ENCODE measurements at places on chromosomes 12 and 14.

DNA sequence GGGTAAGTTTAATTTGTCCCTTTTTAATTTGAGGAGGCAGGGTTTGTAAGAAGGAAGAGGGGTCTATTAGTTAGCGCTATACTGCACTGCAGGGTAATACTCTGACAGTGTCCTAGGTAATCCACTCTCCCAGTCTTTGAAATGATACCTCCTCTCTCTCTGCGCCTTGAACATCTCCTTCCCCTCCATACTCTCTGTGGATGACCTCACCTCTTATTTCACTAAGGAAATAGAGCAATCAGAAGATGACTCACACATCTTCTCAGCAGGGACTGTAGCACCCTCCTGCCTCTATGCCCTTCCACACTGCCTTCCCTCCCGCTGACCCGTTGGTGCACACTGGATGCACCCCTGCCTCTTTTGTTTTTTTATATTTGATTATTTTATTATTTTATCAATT lies 94.2 kb downstream of the GRIP1 start:
- no peak for DNase-seq

GRCh38 chr14:76781648-76782051 lies 20.4 kb downstream of the VASH1 start:
- DNase-seq = no peak

DNA sequence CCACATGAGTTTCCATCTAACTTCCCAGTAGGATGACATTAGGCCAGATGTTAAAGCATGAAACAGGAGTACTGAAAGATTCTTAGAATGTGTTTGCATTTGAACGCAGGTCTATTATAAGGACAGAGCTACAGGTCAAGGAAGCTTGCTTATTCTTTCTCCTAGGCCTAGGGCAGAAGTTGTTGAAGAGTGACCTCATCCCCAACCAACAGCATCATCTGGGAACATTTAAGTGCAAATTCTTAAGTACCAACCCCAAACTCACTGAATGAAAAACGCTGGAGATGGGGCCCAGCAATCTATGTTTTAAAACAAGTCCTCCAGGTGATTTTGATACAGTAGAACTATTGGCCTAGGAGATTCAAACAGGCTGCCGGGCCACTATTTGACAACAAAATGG lies 52.4 kb downstream of the PAPLN start:
- no peak for DNase-seq

DNA sequence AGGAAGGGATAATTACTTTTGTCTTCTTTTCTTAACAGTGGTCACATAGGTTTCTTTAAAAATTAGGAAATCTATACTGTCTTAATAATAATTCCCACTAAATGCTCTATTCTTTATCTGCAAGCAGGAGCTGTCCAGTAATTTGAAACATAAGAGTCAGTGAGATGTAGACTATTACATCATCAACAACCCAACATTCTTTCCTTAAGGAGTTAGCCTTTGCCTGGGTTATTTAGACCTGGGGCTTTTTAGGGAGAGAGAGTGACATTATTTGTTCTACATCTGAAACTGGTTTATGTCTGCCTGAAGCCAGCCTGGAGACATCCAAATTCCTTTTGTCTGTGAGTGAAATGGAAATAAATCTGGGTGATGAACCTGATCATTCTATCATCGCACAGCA lies 294.4 kb downstream of the TMTC2 start:
- DNase-seq = no peak

DNA sequence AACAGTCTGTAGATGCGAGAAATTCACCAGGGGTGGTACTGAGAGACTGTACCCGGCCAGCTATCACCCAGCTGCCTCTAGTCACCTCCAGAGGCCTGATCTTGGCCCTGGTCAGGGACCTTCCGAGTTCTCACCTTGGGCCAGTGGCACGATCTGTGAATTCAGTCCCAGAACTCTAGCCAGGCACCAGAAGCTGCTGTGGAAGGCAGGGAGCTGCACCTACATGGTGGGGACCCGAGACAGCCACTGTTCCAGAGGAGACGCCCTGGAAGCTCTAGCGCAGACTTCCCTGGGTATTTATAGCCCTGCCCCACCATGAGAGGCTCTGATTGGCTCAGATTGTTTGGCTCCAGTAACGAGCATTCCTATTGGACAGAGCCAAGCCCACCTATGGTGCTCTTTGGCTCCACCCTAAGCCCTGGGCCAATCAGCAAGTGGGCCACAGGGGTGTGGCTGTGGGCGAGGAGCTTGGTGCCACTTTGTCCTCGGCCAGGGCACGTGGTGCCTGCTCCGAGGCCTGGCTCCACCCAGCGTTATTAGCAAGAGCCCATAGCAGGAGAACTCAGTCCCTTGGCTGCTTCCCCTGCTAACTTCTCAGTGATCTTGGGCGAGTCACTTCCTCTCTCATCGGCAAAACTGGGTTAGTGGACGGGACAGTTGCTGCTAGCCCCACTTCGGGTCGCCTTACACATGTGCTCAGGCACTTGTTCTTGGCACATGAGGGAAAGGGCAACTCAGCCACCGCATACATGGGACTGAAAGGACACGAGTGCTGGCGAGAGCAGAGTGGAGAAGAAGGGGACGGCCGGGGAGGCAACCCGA lies 89.0 kb upstream of the BCL11B start:
- no peak for DNase-seq

DNA sequence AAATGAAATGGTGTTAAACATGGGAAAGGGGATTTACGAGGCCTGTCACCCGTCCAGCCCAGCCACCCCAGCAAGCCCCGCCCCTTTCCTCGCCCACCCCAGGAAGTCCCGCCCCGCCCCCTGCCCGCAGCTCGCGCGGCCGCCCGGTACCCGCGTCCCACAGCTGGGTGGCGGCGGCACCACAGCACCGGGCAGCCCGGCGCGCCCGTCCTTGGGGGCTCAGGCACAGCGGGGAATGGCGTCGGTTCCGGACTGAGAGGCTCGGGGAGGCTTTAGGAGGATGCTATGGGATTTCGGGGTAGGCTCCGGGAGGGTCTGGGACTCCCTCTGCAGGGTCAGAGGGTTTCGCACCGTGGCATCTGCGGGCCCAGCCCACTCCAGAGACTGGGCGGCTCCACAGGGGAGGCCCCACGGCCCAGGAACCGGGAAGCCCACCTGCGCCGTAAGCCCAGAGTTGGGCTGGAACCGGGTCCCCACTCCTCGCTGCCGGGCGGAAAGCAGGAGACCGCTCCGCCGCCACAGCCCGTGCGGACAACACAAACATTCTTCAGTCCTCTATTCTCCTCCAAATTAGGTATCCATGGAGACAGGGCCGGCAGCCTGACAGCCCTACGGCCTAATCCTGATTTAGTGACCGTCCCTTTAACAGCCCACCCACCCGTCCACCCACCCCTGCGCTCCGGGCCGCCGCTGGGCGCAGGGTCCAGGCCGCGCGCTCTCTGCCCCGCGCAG lies 1.4 kb downstream of the FIGNL2 start:
- DNase-seq = no peak

DNA sequence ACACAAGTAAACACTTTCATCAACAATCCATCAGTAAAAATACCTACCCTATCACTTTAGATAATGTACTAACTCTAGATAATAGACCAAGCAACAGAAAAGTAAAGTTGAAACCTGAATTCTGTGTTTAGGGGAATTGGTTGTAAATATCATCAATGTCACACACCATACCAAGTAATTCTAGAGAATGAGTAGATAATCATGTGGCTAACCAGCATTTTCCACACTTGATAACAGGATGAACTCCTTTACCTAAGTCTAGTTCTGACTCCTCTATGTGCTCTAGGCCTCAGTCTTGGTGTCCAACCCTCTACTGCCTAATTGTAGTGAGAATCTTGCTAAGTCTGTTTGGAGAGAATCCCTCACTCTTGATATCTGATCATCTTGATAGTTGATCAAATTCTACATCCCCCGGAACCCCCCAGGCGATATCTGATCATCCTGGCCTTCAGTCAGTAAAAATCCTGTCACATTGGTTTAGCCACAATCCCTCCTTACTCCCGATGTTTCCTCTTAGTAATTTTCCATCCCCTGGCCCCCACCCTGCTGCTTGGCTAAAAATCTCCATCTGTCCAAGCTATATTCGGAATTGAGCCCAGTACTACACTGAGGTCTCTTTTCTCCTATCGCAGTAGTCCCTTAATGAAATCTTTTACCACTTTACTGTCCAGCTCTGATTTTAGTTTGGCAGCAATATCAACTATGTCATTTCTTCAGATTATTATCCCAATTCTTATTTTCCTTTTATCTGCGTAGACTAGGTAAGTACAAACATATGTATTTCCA lies 3.4 kb upstream of the SLCO1A2 start:
- DNase-seq = no peak

DNA sequence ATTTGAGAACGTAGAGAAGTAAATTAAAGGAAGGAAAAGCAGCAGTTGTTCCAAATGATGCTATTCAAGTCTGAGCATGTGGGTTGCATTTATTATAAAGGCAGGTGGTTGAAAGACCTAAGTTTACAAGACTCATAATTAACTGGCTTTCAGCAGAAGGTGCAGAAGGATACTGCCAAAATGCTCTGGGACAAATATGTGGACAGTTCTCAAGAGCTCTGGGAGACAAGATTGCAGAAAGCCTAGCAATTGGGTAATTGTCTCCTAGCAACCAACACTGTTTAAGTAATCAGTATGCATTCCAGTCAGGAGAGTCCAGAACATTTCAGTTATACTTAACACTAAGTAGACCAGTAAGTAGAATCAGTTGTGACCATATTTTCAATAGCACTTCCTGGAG lies 131.5 kb downstream of the GPR135 start:
- no peak for DNase-seq

GRCh38 chr14:26401179-26401968 lies 196.5 kb downstream of the NOVA1 start:
- no peak for DNase-seq

GRCh38 chr12:1234073-1234472 lies 243.1 kb downstream of the ERC1 start:
- no peak for DNase-seq

DNA sequence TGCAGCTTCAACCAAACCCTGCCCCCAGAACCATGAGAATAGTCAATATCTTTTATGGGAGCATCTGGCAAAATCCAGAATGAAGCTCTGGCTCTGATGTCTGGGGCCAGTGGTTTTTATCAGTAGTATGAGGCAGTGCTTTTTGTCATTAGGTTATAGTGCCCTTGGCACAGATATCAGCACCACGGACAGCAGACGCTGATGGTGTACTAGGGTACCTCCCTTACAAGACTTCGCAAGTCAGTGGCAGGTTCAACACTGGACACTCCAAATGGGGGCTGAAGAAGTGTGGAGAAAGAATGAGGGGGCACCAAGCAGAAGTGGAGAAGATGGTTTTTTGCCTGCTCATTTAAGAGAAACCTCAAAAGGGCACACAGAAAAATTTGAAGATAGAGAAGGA lies 68.2 kb upstream of the E2F7 start:
- DNase-seq = no peak

DNA sequence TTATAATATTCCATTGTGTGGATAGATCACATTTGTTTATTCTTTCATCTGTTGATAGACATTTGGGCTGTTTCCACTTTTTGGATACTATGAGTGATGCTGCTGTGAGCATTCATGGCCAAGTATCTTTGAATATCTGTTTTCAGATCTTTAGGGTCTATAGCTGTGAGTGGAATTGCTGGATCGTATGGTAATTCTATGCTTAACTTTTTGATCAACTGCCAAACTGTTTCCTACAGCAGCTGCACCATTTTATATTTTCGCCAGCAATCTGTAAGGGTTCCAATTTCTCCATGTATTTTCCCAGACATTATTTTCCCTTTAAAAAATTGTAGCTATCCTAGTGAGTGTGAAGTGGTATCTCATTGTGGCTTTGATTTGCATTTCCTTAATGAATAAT lies 238.1 kb downstream of the AACS start:
- no peak for DNase-seq

GRCh38 chr14:64563696-64564095 lies 13.9 kb downstream of the PPP1R36 start:
- no peak for DNase-seq

GRCh38 chr14:24612196-24612595 lies 2.7 kb upstream of the GZMH start:
- no peak for DNase-seq

DNA sequence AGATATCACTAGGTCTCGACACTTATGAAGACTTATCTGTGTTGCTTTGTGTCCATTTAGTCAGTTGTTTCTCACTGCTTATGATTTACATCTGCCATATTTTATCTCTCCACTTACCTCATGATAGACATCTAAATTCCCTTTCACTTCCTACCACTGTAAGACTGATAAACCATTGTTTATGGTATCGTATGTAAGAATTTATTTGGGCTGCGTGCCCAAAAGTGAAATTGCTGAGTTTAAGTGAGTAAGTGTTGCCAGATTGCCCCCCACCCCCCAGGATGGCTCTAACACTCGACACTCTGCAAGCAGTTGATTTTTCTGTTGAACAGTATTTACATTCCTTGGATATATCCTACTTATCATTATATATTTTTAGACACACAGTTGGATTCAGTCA lies 69.9 kb upstream of the MON2 start:
- DNase-seq = no peak

All from activated CD8-positive, alpha-beta memory T cell treated with anti-CD3 and anti-CD28 coated beads for 1 hour (primary cell).